ENCODE measurements at places on chromosomes 7 and 10.

DNA sequence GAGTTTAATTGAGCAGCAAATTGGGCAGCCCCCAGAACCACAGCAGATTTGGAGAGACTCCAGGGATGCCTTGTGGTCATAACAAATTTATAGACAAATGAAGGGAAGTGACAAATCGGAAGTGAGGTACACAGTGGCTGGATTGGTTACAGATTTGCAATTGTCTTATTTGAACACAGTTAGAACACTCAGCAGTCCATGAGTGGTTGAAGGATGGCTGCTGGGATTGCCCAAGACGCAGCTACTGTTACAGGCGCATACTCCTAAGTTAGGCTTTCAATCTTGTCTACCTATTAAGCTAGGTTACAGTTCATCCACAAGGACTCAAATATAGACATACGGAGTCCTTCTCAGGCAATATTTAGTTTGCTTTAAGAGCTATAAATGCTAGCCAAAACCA is 7.4 kb downstream of the ACADSB start:
- no peak for DNase-seq

DNA sequence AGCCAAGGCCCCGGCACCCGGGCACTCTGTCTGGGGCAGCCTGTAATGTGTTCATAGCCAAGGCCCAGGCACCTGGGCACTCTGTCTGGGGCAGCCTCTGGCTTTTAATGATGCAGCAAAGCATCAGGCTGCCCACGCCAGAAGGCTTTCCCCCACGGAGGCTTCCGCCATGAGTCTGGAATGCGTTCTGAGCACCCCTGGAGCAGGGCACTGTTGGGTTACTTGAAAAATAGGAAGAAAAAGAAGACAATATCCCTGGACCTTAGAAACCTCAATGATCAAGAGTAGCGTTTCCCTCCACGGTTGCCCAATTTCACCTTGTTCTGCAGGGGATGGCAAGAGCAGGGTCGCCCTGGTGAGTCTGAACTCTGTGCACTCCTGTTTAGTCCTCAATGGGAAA is 565.0 kb downstream of the PTPRN2 start:
- DNase-seq, result no peak

GRCh38 chr7:7642081-7642480 is 1.5 kb downstream of the UMAD1 start:
- no peak for DNase-seq

GRCh38 chr7:96287559-96287958 is 34.3 kb downstream of the SLC25A13 start:
- DNase-seq, result no peak

DNA sequence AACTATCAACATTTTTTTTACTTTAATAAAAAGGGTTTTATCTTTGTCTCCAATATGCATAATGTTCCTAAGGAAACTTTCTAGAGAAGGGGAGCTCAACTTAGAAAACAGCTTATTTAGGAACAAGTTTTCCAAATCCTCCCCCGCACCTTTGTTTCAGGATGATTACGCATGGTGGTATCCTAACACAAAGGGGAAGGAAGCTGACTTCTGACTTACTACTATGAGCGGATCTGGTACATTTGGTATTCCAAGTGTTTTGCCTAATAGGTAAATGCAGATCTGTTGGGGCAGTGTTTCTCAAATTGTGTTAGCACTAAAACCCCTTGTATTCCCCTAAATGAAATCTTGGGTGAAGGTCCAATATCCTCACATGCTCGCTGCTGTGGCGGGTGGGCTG is 229.3 kb upstream of the KLF14 start:
- DNase-seq, result no peak

All from stimulated activated CD8-positive, alpha-beta memory T cell treated with anti-CD3 and anti-CD28 coated beads, Interleukin-2, amount 100 ng/mL, for 48 hours (primary cell).